ENCODE measurements at places on chromosomes 11 and 22.
A peak's percentile ranks its signal among the peaks of the same experiment; 100 is the strongest.

- peak; percentile 88 for DNase-seq
Observed at GRCh38 chr22:46007848-46008261, 30.9 kb upstream of the WNT7B start.

GRCh38 chr11:36890841-36891240 is 292.8 kb upstream of the RAG2 start:
- no peak for DNase-seq

GRCh38 chr11:69954756-69955155 is 123.4 kb upstream of the ANO1 start:
- DNase-seq = no peak

- DNase-seq = no peak
Observed at GRCh38 chr11:126229858-126230540, 18.4 kb downstream of the FAM118B start.

DNA sequence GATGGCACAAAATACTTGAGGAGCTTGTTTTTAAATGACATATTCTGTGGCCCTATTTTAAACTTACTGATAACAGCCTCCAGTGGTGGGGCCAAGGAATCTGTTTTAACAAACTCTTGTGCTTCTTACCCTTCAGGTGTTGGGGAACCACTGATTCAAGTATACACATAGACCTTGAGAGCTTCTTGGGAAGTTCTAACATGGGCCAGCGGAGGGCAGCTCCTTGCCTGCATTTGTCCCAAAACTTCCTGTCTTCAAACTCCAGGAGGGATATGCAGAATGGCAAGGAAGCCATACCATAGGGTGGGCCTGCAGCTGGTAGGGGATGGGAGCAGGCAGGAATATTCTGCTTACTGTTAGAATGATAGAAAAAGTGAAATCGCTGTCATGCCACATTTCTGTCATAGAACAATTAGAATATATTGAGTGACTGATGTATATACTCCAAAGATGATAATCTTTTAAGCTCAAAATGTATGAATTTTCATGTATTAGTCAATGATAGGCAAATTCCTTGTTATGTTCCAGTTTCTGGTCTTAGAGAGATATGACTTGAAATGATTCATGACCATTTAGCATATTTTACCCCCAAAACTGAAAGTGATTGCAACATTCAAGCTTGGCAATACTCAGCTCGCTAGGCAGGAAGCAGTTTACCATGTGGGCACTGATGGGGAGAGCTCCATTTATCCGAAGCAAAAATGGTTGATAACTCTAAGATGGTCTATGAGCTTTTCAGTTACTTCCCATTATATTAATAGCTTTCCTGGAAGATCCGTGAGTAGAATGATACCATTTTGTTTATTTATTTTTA is 9.2 kb downstream of the EXT2 start:
- DNase-seq = no peak

GRCh38 chr11:15837901-15838489 is 518.4 kb downstream of the SOX6 start:
- no peak for DNase-seq

GRCh38 chr11:6505577-6506240 is 8.6 kb downstream of the DNHD1 start:
- peak; percentile 32 for DNase-seq

DNA sequence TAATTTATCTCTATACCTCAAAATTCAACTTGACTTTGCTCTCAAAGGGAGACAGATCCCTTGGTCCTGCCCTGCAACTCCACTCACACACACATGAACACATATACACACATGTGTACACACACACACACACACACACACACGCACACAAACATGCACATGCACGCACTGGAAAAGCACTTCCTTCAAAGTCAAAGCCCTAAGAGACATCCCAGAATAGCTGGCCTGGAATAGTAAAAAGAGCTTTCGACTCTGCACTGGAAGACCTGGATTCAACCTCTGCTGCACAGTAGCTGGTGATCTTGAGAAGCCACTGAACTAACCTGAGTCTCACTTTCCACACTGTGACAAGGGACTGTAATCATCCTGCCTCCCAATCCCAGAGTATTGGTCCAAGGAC is 26.8 kb downstream of the TENM4 start:
- DNase-seq = no peak

DNA sequence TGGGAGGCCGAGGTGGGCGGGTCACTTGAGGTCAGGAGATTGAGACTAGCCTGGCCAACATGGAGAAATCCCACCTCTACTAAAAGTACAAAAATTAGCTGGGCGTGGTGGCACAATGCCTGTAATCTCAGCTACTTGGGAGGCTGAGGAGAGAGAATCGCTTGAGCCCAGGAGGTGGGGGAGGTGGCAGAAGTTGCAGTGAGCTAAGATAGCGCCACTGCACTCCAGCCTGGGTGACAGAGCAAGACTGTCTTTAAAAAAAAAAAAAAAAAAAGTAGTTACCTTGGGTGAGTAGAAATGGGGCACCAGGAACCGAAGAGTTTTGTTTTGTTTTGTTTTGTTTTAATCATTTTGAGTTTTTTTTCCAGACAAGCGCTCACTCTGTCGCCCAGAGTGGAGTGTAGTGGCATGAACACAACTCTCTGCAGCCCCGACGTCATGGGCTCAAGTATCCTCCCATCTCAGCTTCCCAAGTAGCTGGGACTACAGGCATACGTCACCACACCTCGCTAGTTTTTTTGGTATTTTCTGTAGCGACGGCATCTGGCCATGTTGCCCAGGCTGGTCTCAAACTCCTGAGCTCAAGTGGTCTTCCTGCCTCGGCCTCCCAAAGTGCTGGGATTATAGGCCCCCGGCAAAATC is 15.8 kb downstream of the THAP12 start:
- peak; percentile 84 for DNase-seq

DNA sequence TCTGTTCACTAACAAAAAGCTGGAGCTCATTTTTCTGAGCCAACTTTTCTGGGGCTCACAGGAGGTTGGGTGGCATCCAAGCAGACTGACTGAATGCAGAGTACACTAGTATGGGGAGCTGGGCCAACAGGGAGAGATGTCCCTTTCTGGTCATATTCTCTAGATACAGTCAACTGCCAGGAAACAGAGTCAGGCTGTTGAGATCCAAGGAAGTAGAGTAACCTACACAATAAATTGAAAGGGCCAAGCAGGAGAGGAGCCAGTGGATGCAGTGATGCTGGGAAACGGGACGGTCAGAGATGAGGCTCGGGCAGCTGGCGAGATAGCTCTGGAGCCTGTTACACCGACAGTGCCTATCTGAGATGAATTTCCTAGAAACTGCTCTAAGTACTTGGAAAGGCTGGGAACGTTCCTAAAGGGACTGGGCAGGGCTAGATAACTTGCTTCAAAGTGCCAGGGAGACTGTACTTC is 71.1 kb downstream of the LARGE2 start:
- peak; percentile 62 for DNase-seq

- no peak for DNase-seq
Observed at GRCh38 chr11:79042824-79043223, 398.0 kb downstream of the TENM4 start.

- DNase-seq = peak; percentile 41
Observed at GRCh38 chr11:99370549-99371216, 349.9 kb downstream of the CNTN5 start.
